ENCODE measurements at places on chromosomes 13 and 19.

DNA sequence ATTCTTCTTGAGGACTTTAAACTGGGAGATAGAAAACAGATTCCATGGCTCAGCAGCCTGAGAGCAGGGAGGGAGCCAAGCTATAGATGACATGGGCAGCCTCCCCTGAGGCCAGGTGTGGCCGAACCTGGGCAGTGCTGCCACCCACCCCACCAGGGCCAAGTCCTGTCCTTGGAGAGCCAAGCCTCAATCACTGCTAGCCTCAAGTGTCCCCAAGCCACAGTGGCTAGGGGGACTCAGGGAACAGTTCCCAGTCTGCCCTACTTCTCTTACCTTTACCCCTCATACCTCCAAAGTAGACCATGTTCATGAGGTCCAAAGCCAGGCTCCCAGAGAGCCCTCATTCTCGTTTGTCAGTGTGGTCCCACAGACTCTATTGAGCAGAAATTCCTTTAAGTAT is 8.1 kb downstream of the N4BP2L1 start:
- no peak for ATAC-seq

GRCh38 chr13:33134213-33134612 is 118.0 kb downstream of the KL start:
- ATAC-seq, result no peak

- no peak for ATAC-seq
These were observed 27.7 kb downstream of the EFNB2 start for GRCh38 chr13:106507560-106508274.

DNA sequence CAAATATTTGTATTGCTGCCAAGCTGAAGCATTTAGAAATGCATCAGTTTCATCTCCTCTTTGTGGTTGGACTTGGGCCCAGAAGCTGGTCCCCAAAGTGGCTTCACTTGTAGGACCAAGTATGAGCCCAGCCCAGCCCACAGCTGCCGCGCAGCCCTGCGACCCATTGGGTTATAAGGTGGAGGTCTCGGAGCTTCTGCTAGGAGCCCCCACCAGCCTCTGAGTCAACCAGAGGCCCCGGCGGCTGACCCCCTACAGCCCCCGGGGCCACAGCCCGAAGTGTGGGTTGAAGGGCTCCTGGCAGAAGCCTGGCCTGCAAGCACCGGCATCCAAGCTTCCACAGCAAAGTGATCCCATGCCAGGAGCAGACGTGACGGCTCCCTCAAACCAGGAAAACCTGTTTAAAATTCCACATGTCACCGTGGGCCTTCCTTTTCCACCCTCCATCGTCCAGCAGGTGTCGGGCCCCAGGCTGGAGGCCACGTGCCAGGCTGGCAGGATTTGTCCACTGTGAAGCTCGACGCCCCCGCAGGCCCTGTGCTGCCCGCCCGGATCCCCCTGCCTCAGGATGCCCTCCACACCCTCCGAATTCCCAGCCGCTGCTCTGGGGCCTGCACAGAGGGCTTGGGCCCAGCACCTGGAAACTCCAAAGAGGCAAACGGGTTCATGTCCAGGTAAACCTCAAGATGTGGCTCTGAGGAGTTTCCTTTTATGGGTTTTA is 54.7 kb downstream of the C13orf46 start:
- no peak for ATAC-seq

DNA sequence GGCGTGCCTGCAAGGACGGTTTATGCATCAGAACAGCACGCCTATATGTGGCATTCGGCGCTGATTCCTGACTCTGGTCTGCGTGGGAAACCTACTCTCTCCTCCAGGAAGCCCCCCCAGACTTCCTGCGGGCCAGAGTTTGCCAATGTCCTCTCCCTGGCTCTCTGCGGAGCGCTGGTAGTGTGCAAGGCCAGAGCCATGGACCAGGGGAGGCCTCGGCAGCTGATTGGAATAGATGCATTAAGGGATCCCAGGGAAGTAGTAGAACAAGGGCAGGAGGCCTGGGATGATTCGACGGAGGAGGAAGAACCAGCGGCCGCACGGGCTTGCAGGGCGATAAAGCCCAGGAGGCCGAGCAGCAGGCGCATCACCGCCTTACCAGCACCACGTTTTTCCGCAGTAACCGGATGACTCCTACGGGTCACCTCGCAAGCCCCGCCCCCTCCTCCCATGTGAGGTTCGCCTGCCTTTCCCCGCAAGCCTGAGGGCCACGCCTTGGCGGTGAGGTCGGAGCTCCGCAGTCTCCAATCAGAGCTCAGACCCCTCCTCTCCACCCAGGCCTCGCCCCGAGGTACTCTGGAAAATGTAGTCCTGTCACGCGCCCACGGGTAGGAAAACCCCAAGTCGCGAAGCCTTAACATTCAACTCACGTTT is 5.0 kb downstream of the CLEC11A start:
- peak; percentile 3 for ATAC-seq

DNA sequence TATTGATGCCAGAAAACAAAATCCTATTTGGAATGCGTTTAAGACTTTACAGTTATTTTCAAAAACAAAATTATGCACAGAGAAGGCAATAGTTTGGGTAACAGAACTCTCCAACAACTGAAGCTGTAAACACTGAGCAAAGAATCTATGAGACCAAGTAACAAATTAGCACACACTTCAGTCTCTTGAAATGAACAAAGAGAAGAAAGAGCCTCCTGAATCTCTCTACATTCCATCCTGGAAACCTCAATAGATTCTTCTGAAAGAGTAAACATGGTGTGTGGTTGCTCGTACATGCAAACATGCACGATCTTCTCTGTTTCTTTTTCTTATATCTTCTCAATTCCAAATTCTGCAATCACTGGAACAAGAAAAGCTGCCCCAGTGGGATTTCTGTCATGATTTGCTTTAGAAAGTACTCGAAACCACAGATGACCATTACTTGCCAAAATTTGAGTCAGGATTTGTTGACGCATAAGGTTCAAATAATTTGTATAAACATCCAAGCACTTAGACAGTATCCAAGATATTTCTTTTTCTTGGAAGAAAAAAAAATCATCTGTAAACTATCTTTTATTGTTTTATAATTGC is 137.9 kb upstream of the DACH1 start:
- no peak for ATAC-seq

DNA sequence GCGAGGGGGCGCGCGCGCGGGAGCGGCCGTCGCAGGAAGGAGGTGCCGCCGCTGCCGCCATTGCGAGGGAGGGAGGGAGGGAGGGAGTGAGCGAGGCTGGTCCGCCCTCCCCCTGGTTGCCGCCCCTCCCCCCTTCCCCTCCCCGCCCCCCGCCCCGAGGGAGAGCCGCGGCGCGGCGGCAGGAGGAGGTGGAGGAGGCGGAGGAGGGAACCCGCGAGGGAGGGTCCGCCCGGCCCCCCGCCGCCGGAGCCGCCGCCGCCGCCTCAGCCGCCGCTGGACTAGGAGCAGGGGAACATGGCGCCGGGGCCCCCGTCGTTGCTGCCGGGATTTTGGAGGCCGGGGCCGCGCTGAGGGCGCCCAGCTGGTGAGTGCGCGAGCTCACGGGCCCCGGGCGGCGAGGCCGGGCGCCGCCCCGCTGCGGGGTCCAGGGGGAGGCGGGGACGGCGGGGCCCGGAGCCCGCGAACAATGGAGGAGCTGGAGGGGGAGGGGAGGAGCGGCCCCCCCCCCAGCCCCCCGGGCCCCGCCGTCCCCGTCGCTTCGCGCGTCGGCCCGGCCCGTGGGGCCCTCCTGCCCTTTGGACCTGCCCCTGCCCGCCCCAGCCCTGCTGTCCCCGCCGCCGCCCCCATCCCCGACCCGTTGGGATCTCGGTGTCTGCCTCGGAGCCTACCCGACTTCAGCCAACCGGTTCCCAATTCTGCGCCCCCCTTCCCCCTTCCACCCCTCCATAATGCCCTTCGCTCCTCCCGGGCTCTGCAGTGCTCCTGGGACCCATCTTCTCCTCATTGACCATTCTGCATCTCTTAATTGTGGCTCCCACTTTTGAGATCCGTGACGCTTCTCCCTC is at the start of gene ARHGAP35:
TSS of gene ARHGAP35 (plus strand) at position 152 of the 845 bp plus-strand sequence. CDS start 57,679 bp downstream, outside the sequence.
- ATAC-seq, result no peak

- no peak for ATAC-seq
These were observed 1340.6 kb downstream of the UQCRFS1 start for GRCh38 chr19:27872370-27872769.

DNA sequence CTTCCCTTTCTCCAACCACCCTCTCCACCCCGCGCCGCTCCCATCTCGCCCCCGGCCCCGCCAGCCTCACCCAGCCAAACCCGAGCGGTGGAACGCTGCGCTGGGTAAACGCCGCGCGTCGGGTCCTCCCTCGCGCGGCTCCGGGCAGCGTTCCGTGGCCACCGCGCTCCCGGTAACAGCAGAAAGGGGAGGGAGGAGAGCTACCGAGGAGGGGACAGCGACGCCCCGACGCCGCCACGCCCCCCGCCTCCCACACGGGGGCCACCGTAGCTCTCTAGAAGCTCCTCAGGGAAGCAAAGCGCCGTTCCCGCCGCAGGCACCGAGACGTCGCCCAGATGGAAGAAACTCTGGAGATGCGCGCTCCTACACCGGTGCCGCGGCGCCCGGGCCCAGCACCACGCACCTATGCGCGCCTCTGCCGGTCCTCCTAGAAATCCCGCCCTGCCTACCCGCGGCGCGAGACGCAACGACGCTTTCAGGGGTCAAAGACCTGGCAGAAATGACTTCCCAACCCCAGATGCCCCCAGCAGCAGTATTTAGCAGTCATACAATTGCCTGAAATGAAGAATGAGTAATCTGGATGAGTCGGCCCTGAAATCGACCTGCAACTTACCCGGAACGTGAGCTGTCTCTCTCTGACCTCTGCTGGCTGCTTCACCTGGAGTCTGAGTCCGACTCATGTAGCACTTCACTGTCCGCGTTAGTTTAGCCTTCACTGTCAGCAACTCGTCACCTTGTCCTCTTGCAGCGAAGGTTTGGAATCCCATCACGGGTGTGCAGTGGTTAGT is at the start of gene RUBCNL:
TSS of gene RUBCNL (minus strand) at position 189 of the 788 bp plus-strand sequence. CDS start 14,777 bp downstream, outside the sequence.
- ATAC-seq, result peak; percentile 74

DNA sequence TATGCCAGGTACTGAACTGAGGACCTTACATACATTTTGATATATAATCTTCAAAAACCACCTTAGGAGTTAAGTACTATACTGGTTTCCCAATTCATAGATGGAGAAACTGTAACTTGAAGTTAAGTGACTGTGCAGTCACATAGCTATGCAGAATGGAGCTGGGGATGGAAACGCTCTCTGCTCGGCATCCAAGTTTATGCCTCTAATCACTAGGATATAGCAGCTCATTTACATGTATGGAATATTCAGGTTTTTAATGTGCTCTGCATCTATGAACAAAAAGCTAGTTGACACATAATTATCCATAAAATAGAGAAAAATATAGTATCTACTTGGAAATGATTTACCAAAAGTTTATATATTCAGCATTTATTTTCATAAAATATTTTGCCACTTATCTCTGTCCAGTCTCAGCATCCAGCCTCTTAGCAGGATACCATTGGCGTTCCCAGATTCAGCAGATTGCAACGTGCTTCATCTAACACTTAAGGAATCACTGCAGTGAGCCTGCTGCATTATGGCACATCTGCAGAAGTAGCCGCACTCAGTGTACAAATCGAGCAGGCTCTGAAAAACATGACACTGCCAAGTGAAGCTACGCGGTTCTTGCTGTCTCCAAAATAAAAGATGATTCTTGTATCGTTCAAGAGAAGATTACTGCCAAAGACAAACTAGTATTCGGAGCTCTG is 70.4 kb downstream of the MRPL57 start:
- no peak for ATAC-seq

- no peak for ATAC-seq
These were observed 284.2 kb upstream of the TMTC4 start for GRCh38 chr13:100958831-100959230.

- ATAC-seq, result peak; percentile 74
These were observed 5.3 kb downstream of the SLC27A1 start for GRCh38 chr19:17475541-17476115.

- no peak for ATAC-seq
These were observed 6.2 kb downstream of the ZNF416 start for GRCh38 chr19:57572415-57572947.

DNA sequence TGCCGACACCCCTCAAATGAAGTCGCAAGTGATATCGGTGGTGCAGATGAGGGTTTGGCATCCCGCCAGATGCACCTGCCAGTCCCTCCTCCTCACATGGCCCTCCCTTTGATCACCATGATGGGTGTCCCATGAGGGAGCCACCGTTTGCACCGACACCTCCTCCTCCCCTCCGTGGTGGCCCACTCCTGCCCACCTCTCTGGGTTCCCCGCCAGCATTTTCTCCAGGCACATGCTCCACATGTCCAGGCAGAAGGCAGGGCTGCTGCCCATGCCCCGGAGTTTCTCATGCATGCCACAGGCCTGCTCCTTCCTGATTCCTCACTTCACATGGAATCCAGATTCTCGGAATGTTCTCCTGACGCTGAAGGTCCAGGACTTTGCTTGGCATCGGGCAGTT is 49.3 kb downstream of the COL4A2 start:
- no peak for ATAC-seq

DNA sequence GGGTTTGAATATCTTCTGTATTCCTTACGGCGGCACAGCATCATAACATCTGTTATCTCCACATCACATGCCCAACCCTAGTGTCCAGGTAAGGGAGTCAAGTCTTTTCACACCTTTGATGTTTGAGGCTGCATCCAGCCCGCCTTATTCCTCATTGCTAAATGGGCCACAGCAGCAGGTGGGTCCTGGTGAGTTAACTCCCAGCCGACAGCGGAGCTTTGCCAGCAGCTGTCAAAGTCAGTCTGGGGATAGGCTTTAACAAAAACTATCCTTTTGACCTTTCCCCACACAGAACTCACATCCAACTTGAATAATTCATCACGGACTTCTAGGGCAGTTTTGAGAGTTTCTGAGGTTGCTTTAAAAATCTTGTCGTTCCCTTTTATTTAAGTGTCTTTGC is 235.1 kb downstream of the DLEU7 start:
- ATAC-seq, result no peak

DNA sequence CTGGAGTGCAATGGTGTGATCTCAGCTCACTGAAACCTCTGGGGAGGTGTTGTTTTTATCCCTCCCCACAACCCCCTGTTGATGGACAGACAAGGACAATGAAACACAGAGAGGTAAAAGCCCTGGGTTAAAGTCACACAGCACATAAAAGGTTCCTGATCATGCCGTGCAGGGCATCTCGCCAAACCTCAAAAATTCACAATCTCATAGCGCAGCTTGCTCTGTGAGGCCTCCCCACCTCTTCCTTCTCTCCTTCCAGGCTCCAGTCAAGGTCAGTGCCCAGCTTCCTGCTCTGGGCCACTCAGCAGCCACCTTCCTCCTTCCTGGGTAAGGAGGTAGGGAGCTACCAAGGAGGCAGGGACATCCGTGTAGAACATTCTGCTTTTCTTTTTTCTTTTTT is 2.3 kb downstream of the FUT2 start:
- peak; percentile 92 for ATAC-seq

DNA sequence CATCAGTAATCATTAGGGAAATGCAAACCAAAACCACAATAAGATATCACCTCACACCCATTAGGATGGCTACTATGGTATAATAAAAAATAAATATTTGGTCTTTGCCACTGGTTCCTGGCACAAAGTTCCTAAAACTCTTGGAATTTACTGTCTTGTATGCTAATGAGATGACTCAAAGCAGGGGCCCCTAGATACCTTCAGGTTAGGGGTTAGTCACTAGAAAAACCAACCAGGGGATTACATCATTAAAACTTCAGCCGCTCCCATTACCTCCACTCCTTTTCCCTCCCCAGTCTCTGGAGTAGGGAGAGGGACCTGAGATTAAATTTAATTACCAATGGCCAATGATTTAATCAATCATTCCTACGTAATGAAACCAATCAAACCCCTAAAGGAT is 49.6 kb downstream of the THSD1 start:
- ATAC-seq, result peak; percentile 61

- no peak for ATAC-seq
These were observed 66.2 kb downstream of the SPATA13 start for GRCh38 chr13:24226762-24227161.

GRCh38 chr19:48391100-48392005 is at the start of gene KDELR1:
Gene KDELR1, minus strand, starts transcription at chr19:48391551. Its CDS starts 193 bp downstream, at chr19:48391358.
- peak; percentile 76 for ATAC-seq
